ENCODE measurements at places on chromosomes 2 and 18.

- no peak for DNase-seq
These were observed 437.0 kb upstream of the MEIS1 start for GRCh38 chr2:65997961-65998360.

DNA sequence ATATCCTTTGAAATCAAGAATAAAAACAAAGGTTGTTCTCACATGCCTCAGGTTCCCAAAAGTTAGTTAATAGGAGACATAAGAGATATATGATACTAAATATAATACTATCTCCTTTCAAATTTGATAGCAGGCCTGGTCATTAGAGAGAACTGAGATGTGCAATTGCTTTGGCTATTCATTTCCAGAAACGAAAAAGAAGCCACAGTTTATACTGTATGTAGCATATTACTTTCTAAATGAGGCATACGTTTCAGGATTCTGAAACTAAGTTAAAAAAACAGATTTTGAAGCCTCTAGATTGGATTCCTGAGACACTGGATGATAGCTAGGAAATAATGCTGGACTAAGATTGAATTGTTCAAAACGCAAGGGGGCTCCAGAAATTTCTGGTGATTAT is 7.1 kb downstream of the PPP1R1C start:
- DNase-seq = no peak

DNA sequence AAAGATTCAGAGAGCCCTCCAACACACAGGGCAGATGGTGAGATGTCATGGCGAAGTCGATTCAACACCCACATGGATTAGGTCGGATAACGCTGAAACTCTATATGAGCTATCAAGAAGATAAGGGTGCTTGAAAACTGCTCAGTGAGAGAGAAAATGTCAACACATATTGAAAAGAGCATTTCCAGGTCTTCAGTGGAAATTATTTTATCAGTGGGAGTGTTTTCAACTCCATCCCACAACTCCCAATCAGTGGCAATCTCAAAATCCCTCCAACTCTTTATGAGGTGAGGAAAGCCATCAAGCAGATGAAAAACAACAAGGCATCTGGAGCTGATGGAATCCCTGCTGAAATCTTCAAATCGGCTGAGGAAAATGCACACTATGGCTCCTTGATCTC is 104.5 kb upstream of the KLHL14 start:
- DNase-seq = no peak

DNA sequence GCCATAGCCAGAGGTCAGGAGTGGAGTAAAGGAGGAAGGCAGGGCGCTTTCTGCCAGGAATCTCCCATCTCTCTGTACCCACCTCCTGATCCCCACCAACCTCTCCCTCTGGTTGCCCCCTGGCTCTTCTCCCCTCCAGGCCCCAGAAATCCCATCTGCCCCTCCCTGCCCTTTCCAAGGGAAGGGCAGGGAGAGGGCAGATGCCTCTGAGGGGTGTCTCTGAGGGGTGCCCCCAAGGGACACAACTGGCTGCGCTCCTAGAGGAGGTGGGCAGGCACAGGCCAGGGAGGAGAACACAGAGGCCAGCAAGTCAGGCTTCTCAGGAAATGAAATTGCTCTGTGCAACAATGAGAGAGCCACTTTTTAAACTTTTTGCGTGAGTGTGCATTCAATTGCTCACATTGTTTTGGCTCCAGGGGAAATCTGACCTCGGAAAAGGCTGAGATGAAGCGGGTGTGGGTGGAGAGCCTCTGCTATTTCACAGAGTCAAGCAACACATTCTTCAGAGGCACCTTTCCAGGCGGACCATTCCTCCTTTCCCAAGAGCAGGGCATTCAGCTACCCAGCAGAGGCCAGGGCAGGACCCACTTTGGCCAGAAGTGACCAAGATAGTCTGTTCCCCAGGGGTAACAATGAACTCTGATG is 125.5 kb downstream of the SMAD7 start:
- DNase-seq = no peak

All from skeletal muscle cell (primary cell).